Myocyte (in vitro differentiated cells): ENCODE measurements at places on chromosomes 6 and 20. TPM values are rescaled to one million over a fixed set of nuclear protein-coding genes. Genes with fewer than 3 reads are reported as not detected.

GRCh38 chr20:43452404-43453126 lies 5.1 kb upstream of the SRSF6 start:
- no peak for DNase-seq

GRCh38 chr6:2028457-2029038 lies 216.9 kb downstream of the GMDS start:
- DNase-seq, result no peak

- DNase-seq, result no peak
These were observed 178.2 kb upstream of the IMPG1 start for GRCh38 chr6:76250666-76251065.

Gene NKX2-4
- total RNA-seq, result not detected in 2 replicates

Gene TREM1
- total RNA-seq, result not detected in 2 replicates

Gene IMPG1
- not detected in 2 replicates for total RNA-seq

Gene BPIFB2
- not detected in 2 replicates for total RNA-seq

DNA sequence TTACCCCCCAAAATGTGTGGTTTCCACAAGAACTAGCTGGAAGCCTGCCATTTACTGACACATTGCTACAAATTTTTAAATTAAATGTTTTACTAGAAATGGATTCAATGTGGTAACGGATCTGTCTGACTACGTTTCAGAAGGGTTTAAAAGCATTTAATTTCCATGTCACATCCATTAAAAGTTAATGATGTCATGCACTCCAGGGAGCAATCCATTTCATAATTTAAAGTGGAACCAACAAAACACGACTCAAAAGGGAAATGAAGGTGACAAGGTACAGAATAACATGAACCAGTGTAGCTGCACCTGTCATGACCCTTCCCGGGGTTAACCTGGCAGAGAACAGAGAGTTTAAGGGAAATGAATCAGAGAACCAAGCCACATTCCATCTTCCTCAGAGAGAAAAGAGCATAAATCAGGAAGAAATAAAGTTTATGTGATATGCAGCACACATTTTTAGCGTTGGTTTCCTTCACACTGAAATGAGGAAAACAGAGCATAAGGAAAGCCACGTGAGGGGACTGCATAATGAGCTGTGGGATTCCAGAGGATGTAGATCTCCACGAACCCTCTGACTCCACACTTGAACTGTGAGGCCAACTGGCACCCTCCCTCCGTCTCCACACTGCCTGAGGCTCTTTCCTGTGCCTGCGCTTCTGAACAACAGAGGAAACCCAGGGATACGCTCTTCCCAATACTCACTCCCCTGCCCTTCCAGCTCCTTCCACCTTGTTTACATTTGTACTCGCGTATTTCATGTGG lies 170.3 kb upstream of the AHI1 start:
- DNase-seq, result peak; percentile 34

Gene PPIL6
- 4.8 and 6.2 TPM in 2 replicates for total RNA-seq

- DNase-seq, result no peak
These were observed 44.8 kb downstream of the GJA1 start for GRCh38 chr6:121480099-121480713.

- peak; percentile 28 for DNase-seq
These were observed 48.1 kb upstream of the SLC17A4 start for GRCh38 chr6:25706314-25707014.

Gene CCN6
- not detected in 2 replicates for total RNA-seq

GRCh38 chr6:168034537-168034936 lies 37.1 kb downstream of the KIF25 start:
- no peak for DNase-seq

Gene SLC17A1
- total RNA-seq, result not detected in 2 replicates

Gene SDCBP2
- 1.8 and 4.0 TPM in 2 replicates for total RNA-seq

GRCh38 chr6:3383525-3383924 lies 73.3 kb downstream of the SLC22A23 start:
- no peak for DNase-seq

GRCh38 chr6:44016131-44016870 lies 111.0 kb downstream of the MRPL14 start:
- DNase-seq, result no peak

Gene USP49
- 2.2 and 3.1 TPM in 2 replicates for total RNA-seq
